Hair follicular keratinocyte (primary cell): ENCODE measurements at places on chromosomes 1 and 21. TPM values are rescaled to one million over a fixed set of nuclear protein-coding genes. Genes with fewer than 3 reads are reported as not detected.

Gene INSRR
- total RNA-seq, result not detected in 2 replicates

Gene ADAMTS4
- 0.08 and 1.5 TPM in 2 replicates for total RNA-seq

Gene SLC19A2
- 7.8 and 8.7 TPM in 2 replicates for total RNA-seq

Gene ADGRL2
- total RNA-seq, result 1.6 and 10.6 TPM in 2 replicates

Gene TMEM54
- 294 and 312 TPM in 2 replicates for total RNA-seq

Gene FAM229A
- total RNA-seq, result 1.2 and 1.5 TPM in 2 replicates

Gene BACE2
- total RNA-seq, result 48.8 and 63.2 TPM in 2 replicates

Gene S100A14
- total RNA-seq, result 1,521 and 2,019 TPM in 2 replicates

Gene C1orf21
- 19.2 and 24.6 TPM in 2 replicates for total RNA-seq

Gene PAPPA2
- total RNA-seq, result 0.46 and 1.5 TPM in 2 replicates

Gene RPTN
- not detected in 2 replicates for total RNA-seq

Gene CRABP2
- total RNA-seq, result 7.6 and 15.5 TPM in 2 replicates

Gene BCL10
- total RNA-seq, result 38.8 and 56.5 TPM in 2 replicates

Gene RHEX
- total RNA-seq, result not detected in 2 replicates

Gene C1QB
- total RNA-seq, result not detected in 2 replicates

Gene RGS1
- total RNA-seq, result not detected in 2 replicates

Gene ELAPOR1
- 0.16 TPM in 1 of 2 replicates, not detected in the other for total RNA-seq
